ENCODE measurements at places on chromosomes 3 and 15.
A peak's percentile ranks its signal among the peaks of the same experiment; 100 is the strongest.

- peak; percentile 72 for DNase-seq
Measured at GRCh38 chr3:167882057-167882667, 146.6 kb downstream of the SERPINI1 start.

DNA sequence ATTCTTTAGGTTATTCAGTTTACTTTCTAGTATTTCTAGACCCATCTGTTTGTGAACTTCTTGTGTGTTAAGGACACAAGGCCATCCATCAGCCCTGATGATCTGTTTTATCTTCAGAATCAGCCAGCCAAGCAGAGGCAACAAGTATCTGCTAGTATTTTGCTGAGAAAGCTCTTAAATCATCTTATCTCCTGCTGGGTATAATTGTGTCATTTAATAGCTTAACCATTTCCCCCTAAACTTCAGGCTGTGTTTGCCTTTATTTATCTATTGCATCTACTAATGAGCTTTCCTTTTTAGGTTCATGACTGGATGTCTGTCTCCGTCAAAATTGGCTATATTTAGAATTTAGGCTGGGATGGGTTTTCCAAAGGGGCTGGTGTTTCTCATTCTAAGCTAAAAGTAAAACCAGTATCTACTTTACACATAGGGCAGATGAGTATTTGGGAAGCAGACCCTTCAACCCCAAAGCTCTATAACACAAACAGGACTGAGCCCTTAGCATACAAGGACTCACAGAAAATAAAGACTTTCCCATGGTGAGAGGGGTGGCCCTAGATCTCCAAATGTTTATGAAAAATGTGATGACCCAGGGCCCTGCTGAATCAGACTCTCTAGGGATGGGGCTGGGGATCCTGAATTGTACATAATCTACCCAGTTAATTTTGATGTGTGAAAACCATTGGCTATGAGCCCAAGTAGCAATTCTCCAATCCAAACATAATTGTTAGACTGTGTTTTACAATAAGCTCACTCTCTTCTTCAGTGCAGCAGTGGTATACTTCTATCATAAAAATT is 65.3 kb upstream of the PSMD6 start:
- DNase-seq: no peak

DNA sequence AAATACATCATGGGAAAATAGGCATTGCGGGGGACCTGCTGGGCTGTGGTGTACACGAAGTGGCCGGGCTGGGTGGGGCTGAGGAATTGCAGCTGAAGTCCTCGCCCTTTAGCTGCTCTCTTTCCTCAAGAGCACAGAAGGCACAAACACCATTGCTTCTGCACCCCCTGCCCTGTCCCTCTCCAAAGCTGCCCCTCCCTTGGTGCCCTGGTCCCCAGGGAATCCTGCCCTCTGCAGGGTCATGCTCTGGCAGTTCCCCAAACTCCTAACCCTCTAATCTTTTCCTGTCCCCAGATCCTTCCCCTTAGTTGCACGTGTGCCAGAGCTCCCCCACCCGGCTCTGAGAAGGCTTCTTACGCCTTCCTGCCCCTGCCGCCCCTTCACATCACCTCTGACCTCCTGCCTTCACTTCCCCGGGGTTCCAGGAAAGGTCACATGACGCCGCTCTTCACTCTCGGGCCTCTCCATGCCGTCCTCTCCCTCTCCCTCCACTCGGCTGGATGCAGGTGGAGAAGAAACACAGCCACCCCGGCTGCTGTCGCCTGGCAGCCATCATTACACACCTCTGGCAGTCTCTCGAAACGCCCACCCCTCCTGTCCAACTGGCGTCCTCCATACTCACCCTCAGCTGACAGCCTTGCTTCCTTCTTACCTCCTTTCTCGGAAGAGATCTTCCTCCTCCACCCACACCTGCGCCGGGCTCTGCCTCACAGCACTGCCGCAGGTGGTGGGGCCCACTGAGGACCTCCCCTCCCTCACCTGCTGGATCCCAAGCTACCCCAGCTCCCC is 6.9 kb upstream of the PCSK6 start:
- no peak for DNase-seq

DNA sequence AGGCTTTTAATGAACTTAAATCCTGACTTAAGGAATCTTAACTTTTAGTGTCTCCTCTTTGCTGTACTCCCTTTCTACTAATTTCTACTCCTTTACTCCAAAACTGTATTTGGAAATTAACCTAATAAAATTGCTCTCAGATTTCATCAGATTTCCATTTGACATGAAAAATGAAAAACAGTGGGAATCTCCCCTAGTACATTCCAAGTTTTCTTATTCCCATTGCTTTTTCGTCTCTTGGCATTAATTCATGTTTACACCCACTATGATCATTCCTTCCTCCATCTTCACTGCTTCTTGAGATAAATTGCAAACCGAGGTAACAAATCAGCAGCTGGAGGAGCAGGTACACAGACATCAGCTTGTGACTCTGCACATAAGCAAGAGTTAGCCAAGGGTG is 208.7 kb downstream of the VGLL3 start:
- DNase-seq: no peak

- no peak for DNase-seq
Measured at GRCh38 chr3:129972301-129972700, 2.2 kb upstream of the TRH start.

DNA sequence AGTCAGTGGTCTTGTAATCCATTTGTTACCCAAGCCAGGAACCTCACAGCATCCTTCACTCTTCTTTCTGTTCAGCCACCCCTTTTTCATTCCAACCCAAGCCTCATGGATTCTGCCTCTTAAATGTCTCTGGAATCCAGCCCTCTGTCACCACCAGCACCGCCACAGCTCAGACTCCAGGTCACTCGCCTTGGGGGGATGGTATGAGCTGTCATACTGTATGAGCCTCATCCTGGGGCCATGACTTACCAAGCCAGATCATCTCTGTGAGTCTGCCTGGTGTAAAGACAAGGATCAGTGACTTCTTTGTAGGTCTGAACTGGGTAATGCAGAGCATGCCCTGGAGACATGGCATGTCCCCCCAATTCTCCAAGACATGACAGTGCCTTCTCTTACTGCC is 79.6 kb downstream of the PGPEP1L start:
- DNase-seq: no peak

- peak; percentile 28 for DNase-seq
Measured at GRCh38 chr3:172102123-172102882, 62.9 kb downstream of the FNDC3B start.

- DNase-seq: peak; percentile 98
Measured at GRCh38 chr3:131381445-131382291, at the start of gene NUDT16. TSS of gene NUDT16 (plus strand) at chr3:131381774. CDS start at chr3:131381805, 31 bp downstream.

DNA sequence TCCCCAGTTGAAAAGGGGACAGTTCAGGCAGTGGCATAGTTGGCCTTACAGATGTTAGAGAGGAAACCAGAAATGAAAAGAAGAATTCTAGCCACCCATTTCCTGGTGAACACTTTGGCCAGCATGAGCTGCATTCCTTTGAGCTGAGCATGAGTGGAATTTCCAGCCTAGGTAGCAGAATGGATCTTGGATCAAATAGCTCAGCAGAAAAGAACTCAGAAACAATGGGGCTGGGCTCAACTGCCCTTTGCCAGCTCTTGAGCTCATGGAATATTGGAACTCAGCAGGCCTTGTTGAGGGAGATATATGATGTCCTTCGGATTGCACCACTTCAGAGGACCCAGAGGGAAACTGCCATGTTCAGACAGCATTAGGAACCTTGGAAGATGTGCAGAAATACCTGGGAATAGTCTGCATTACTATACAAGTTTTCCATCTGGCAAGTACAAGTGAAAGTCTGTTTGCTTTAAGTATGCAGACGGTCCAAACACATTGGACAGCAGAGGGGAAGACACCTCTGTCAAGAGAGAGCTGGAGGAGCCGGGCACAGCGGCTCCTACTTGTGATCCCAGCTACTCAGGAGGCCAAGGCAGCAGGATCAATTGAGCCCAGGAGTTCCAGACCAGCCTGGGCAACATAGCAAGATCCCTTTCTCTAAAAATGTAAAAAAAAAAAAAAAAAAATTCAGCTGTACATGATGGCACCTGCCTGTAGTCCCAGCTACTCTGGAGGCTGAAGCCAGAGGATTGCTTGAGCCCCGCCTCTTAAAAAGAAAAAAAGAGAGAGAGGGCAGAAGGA is 3.1 kb upstream of the CDV3 start:
- DNase-seq: no peak

DNA sequence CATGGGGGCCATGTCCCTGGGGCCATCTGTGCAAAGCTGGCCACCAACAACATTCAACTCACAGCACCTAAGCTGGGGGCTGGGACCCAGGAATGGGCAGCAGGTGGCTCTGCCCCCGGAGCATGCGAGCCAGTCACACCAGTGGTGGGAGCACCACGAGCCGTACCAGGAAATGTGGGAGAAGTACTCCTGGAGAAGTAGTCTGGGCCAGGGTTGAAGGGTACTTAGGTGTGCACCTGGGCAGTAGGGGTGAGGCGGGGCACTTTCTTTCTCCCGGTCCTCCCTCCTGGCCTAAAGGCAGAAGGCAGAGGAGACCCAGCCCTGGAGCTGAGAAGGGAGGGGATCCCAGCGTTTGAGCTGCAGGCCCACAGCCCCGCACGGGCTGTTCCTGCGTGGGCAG is 94.2 kb downstream of the PLXNA1 start:
- no peak for DNase-seq

DNA sequence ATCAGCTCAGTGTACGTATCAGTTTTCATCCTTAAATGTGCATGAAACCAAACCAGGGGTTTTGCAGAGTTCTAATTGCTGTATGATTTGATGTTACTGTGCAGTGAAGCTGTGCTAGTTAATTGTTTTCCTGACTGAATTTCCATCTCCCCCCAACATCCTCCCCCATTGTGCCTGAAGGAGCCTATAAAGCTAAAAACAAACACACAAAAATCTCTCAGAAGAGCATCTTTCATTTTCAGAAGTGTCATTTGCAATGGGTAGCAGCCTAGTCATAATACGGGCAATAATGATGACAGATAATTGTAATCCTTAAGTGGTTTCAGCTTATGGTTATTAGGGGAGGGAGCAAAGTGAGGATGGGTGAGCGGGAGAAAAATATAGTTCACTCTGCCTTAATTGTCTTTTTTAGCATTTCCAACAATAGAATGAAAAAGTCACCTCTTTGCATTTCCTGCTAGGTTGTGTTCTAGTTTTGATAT is 207.9 kb upstream of the TBL1XR1 start:
- DNase-seq: no peak

DNA sequence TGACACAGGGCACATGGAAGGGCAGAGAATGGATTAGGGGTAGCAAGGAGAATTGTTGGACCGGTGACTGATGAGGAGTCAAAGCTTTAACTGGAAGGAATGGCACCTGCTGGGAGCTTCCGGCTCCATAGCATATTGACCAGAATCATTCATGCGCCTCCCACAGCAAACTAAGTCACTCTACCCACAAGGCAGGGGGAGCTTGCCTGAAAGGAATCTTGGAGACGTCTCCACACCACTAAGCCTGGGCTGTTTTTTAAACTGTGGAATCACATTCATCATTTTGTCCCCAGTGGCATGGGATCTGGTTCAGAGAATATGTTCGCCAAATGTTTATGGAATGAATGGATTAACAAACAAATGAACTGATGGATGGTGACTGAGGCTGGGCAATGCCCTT is 57.0 kb upstream of the ITGA11 start:
- no peak for DNase-seq

GRCh38 chr3:155426524-155427230 is 133.2 kb upstream of the STRIT1 start:
- DNase-seq: peak; percentile 39

GRCh38 chr3:46356276-46356675 is 2.4 kb downstream of the CCR2 start:
- no peak for DNase-seq

DNA sequence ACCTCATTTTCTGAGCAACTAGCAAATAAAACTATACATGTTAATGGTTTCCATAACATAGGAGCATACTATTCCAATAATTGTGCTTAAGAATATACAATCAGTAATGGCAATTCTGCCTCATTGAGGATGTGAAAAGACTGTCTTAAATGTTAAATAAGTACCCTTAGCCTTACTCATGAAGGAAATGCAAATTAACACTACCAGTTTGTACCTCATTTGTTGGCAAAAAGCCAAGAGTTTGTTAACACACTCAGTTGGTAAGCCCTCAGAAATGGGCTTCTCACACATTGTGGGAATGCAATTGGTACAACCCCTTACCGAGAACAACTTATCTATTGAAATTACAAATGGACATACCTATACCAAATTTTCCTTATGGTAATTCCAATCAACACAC is 9.2 kb upstream of the STT3B start:
- DNase-seq: no peak

GRCh38 chr3:191493336-191493735 is 32.4 kb downstream of the PYDC2 start:
- no peak for DNase-seq

DNA sequence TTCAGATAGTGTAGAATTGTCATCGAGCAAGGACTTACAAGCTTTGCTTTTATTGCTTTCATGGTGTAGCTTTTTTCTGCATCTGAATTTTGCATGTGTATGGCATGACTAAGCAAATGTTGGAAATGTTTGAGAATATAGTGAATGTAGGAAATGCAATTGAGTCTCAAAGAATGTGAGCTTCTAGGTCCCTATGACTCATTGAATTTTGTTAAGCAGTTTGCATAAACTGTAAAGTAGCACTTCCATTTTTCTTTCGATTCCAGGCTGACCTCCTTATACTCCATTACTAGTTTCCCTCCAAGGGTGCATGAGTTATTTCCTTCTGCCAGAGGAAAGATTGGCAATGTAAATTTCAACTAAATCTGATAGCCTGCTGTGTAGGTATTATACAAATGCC is 619.2 kb downstream of the DIPK2A start:
- DNase-seq: no peak

GRCh38 chr3:3027976-3028567 is 82.1 kb downstream of the IL5RA start:
- no peak for DNase-seq

DNA sequence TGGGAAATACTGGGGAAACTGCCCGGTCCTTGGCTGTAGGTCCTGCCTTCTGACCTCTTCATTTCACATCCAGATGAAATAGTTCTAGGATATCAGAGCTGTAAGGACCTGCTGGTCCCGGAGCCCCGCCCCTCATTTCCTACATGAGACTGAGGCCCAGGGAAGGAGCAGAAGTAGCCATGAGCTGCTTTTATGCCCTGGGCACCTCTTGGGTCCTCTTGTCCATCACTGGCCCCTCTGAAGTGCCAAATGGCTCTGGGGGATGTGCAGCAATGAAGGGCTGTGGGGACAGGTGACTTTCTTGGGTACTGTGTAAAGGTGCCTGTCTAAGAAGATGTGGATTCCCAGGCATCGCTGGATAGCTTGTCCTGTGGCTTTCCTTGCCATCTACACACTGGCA is 40.3 kb upstream of the ESYT3 start:
- no peak for DNase-seq

DNA sequence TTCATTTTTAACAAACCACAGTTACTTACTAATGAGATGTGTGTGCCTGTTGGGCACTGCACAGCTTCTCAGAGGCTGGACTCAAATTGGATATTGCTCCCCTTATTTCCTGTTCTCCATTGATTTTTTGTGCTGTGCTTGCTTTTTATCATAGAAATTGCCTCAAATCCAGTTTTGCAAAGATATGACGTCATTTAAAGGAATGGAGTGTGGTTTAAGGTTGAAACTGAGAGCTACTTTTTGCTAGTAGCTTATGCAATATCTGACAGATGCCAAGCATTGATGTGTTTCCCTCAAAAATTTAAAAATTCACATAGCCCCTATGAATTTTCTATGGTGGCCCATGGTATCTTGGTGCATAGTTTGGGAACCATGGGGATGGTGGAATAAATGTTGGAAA is 67.7 kb upstream of the ROPN1 start:
- DNase-seq: no peak

- no peak for DNase-seq
Measured at GRCh38 chr3:45387171-45387570, 1.2 kb upstream of the LARS2 start.

Data from hematopoietic multipotent progenitor cell treated with erythropoietin and hydrocortisone succinate and interleukin-3 and kit ligand, for 8 days (in vitro differentiated cells).